ENCODE measurements at places on chromosomes 3 and 15.

- no peak for DNase-seq
These were observed 35.2 kb downstream of the USP13 start for GRCh38 chr3:179687967-179688535.

GRCh38 chr3:157532529-157533297, 29.5 kb upstream of the VEPH1 start:
- DNase-seq: peak; percentile 91

- peak; percentile 41 for DNase-seq
These were observed 95.4 kb downstream of the HCN4 start for GRCh38 chr15:73273181-73274002.

- no peak for DNase-seq
These were observed 85.4 kb downstream of the TIGIT start for GRCh38 chr3:114379266-114379665.

GRCh38 chr15:75454471-75455378, 3.2 kb upstream of the SIN3A start:
- no peak for DNase-seq

DNA sequence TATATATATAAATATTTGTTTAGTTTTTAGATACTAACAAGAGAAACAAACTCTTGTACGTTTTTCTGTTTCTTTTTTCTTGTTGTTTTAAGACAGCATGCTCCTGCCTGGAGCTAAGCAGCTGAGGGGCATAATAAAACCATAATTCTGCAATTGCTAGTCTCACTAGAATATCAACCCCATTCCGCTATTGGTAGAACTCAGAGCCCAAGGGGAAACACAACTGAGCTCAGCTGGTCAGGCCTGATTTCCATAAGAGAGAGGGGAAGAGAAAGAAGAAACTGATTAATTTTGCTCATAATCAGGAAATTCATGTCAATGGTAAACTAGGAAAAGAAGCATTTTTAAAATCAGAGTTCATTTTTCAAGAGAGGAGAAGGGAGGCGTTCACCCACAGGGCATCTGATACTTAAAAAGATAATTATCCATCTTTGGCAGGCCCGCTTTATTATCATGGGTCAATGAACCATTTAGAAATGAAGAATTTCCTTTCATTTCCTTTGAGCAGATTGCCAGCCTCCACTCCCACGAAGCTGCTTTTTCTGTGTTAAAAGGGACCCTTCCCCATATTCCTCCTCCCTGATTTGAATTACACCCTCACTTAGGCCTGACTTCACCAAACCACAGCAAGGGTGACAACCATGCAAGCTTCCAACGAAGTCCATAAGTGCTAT, 965.3 kb upstream of the CFAP20DC start:
- no peak for DNase-seq

DNA sequence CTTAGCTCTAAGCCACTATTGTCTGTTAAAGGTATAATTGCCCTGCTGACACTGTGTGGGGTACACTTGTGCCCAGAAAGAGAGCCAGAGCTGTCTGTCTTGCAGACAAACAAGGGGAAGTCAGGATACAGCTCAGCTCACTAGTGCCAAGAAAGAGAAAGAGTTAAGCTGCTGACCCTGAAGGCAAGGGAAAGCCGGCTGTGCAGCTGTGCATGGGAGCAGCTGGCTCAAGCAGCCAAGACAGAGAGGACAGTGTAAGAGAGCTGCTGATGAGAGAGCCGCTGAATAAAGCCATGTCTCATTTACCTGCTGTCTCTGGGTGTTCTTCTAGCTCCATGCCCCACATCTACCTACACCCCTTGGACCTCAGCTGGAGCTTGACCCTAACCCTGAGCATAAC, 428.1 kb upstream of the NAALADL2 start:
- DNase-seq: no peak

GRCh38 chr3:146106986-146107385, 54.0 kb downstream of the PLOD2 start:
- DNase-seq: no peak

DNA sequence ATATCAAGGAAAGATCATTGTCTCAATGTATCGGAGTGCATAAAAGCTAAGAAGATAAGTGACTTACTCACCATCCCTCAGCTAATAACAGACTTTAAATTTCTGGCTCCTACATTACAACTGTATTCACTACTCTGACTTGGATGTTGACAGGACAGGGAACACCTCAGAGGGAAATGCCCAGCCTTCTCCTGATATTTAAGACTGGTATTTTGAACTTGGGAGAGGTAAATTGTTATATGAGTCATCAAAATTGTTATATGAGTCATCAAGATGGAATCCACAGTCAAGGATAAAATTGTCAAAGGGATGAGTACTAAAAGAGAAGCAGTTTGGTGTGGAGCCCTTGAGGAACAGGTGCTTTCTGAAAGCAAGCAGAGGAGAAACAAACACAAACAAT, 961.4 kb downstream of the VGLL3 start:
- no peak for DNase-seq

- DNase-seq: peak; percentile 63
These were observed 7.5 kb upstream of the IGSF10 start for GRCh38 chr3:151468284-151468917.

DNA sequence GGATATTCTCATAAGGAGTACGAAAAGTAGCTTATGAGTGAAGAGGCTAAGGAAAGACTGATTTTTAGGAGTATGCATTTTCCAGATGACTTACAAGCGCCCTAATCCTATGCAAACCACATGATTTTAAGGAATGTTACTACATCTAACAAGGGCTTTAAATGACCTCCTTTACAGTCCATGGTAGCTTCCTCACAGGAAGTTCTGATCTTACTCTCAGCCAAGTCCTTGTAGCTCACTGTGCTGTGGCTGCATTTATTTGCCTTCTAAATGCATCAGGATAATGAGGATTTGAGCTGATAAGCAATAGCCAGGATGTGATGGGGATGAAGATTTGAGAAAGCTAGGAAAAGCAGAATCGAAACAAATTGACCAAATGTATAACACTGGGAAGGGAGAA, 896.0 kb downstream of the MCTP2 start:
- DNase-seq: no peak

- DNase-seq: no peak
These were observed 116.0 kb downstream of the P3H2 start for GRCh38 chr3:190004656-190005055.

DNA sequence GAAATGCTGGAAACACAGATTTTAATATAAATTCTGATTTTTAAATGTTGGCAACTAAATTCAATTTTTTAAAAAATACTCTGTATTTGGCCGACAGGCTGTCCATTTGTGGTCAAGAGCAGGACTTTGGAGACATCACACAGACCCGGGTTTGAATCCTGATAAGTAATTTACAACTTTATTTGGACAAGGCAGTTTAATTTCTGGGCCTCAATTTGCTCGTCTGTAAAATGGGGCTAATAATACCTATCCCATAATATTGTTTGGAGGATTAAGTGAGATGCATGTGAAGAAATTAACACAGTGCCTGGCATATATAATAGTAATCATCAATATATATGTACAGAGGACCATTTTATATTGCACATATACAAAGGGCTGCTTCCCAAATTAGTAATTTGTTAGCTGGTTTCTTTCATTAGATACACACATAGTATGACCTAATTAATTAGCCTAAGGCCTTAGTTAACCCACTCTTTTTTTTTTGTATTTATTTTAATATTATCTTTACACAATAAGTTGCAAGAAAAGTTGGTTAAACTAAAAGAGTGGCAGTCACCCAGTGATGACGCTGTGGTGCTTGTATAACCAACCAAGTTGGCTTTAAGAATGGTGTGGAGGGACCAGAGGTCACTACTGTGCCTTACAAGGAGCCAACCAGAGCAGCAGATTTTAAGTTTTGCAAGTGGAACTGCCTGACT, 665 bp downstream of the PIGB start:
- no peak for DNase-seq

GRCh38 chr3:59998058-59998457, 948.2 kb upstream of the CFAP20DC start:
- DNase-seq: no peak

- peak; percentile 35 for DNase-seq
These were observed 675 bp downstream of the RBM15B start for GRCh38 chr3:51391566-51392354.
